Activated CD4-positive, alpha-beta T cell treated with anti-CD3 and anti-CD28 coated beads, Interleukin-2, amount 50 U/mL, for 16 hours (primary cell): ENCODE measurements at places on chromosomes 4 and X.

- peak; percentile 96 for DNase-seq
These were observed 46.4 kb downstream of the ASMT start for GRCh38 chrX:1661048-1661921.

DNA sequence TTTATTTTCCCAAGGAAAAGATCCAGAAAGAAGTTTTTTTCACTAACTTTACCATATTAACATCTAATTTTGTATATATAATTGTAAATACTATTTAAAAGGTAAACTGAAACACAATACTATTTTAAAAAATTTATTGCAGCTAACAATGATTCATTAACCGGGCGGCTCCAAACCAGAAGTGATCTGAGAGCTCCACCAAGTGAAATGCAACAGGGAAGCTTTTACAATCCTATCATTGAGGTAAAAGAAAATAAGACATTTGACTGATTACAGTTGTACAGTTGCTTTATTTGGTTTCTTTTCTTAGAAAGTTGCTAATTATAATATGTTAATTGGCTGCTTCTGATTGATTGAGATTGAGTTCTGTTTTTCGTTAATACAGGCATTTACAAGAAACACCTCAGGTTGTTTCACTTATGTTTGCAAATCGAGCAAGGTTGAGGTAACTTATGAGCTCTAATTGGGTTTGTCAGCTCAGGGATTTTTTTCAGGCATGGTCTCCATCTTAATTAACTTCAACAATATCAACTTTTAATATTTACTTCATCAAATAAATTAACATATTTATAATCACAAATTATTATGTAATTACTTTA is 220.2 kb upstream of the UGT8 start:
- DNase-seq = no peak

GRCh38 chr4:42928582-42928981 is 36.1 kb downstream of the GRXCR1 start:
- no peak for DNase-seq

- DNase-seq = no peak
These were observed 242.7 kb downstream of the MID1IP1 start for GRCh38 chrX:39043838-39044550.

- DNase-seq = no peak
These were observed 11.1 kb upstream of the TMEM156 start for GRCh38 chr4:39043058-39043860.

DNA sequence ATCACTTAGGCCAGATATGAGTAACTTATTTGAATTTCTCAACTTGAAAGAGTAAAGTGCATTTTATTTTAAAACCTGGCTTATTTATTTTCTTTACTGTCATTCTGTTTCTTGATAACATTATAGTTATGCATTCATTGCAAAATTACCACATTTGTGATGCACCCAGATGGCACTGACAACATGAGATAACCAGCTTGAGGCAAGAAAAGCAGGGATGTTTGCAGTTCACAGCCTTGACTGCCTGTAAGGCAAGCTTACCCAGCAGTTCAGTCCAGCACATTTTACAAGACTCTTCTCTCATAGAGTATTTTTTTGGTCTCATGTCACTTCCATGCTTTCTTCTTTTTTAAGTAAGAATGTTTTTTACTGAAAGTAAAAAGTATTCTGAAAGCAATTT is 25.3 kb upstream of the EPGN start:
- DNase-seq = no peak
